ENCODE measurements at places on chromosomes 4 and X.

DNA sequence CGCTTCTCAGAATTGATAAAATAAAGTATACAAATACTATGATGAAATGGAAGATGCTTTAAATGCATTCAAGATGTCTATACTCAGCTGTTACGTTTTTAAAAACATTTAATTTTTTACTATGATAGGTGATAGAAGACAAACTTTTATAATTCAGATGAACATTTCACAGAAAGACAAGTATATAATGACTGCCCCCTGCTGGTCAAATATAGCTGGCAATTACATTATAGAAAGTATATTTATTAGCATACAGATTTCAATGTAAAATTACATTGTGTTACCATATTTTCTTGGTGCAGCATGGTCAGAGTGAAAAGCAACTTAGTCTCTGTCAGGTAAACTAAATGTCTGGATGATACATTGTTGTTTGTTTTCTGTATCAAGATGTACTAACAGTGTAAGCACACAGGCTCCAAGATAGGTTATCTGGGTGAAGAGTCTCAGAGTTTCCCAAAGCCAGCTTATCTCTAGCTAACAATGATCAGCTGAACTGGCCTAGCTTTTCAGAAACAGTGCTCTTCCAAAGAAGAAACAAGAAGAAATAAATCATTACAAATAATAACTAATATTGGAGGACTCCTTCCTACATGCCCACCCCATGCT, 54.1 kb downstream of the SRPX start:
- DNase-seq: no peak

- DNase-seq: no peak
These were observed 22.9 kb upstream of the CLGN start for GRCh38 chr4:140450352-140450751.

DNA sequence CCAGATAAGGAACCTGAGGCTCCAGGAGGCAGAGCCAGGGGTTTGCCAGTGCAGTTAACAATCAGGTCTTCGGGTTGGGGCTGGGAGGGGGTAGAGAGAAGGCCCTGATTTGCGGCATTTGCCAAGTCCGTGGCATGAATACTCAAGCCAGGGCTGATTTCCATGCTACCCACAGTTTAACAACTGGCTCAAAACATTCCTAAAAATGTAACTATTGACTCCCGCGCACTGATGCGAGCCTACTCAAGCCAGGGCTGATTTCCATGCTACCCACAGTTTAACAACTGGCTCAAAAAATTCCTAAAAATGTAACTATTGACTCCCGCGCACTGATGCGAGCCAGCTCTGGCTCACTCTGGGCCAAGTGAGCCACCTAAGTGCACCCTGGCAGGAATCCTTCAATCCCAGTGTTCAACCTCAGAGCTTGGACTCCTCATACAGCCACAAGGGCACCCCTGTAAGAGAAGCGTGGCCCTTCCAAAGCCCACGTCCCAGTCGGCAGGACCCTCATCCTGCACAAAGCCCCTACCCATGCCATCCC, 75.6 kb downstream of the PPP2R2C start:
- DNase-seq: no peak

- DNase-seq: no peak
These were observed 579 bp upstream of the GABRA2 start for GRCh38 chr4:46390355-46391058.

DNA sequence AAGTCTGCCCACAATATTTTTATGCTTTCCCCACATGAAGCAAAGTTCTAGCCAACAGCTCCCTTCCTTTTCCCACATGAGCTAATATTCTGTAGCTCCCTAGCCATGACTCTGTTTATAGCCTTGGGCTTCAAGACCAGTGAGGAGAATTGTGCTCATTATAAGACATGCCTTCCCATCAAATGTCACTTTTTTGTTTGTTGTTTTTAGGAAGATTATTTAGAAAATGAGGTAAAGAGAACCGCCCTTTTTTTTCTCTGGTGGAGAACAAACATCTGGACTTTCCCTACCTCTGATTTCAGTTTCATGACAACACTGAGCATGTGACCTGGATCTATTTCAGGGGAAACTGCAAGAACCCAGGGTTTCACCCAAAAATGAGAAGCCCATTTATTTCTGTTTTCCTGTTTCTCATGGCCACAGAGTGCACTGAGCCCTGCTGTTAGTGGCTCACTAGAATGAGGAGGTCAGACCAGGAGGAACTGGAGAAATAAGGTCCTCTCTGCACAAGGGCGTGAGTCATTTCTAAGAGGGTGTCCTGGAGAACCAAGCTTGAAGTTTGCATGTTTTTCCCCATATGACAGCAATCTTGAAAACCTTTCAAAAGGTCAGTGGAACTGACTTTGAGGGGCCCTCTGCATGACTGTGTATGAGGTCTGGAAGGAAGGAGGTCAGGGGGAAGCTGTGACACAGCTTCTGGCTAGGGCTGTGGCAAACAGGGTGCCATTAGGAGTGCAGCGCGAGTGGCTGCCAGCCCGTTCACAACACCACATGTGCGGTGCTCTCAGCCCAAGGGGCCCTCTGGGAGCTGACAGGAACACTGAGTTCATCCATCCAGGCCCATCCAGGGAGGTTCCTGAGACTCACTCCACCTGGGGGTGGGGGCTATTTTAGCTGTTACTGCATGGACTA, 55.2 kb downstream of the CHST7 start:
- no peak for DNase-seq

DNA sequence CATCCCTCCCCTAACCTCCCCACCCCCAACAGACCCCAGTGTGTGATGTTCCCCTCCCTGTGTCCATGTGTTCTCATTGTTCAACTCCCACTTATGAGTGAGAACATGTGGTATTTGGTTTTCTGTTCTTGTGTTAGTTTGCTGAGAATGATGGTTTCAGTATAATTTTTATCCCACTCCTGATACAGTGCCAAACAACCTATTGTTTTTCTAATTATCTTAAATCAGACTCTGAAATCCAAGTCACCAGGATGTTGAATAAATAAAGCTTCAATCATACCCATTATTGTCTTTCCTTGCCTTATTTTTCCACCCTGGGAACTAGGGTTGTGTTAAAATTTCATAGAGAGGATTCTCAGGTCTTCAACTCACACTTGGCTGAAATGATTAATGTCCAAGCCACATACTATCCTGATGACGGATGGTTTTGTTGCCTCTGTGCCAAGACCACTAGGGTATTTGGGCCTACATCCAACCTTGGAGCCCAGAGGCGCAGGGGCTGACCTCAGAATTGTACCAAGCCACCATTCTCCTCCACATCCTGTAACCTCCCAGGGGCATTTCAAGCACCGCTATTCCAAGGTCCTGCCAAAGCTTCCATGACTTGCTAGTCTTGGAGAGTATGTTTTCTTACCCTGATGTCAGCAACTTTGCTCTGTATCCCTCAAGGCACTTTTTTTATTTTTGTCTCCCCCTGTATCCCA, 332.4 kb downstream of the ARHGAP24 start:
- no peak for DNase-seq

DNA sequence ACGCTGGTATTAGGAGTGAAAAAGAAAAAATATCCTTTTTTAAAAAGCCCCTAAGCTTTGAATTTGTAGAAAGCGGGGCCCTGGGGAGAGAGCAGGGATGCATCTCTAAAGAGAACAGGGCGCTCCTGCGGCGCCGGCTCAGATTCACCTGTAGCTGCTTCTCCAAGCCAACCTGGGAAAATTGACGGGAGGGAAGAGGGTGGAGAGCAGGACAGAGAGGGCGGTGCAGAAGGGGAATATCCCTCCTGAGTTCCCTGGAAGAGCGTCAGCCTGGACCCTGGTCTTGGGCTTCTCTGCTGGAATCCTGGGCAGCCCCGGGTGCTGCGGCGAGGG, 776 bp upstream of the SOWAHD start:
- no peak for DNase-seq

- DNase-seq: peak; percentile 62
These were observed at the start of gene TCEAL3 for GRCh38 chrX:103607364-103608305. Gene TCEAL3 (plus strand): TSS chrX:103607963. CDS start chrX:103609065, 1,102 bp downstream.

DNA sequence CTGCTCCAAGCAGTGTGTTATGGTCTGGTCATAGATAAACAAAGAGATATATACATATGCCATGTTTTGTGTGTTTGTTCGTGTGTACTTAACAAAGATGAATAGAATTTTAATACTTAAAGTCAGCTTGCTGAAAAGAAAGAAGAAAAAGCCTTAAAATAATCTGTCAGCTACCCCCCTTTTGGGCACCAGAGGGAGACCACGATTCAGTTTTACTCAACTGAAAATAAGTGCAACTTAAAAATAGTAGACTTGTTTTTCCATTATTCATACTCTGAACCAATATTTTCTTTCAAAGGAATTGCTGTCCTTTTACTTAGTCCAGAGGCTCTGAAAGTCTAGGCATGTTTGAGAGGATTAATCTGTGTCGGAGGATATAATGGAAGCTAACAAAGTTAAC, 181.7 kb upstream of the AGTR2 start:
- DNase-seq: no peak

GRCh38 chrX:108097380-108097779, 5.8 kb downstream of the ATG4A start:
- no peak for DNase-seq

GRCh38 chrX:131441033-131441432, 102.8 kb upstream of the OR13H1 start:
- no peak for DNase-seq

DNA sequence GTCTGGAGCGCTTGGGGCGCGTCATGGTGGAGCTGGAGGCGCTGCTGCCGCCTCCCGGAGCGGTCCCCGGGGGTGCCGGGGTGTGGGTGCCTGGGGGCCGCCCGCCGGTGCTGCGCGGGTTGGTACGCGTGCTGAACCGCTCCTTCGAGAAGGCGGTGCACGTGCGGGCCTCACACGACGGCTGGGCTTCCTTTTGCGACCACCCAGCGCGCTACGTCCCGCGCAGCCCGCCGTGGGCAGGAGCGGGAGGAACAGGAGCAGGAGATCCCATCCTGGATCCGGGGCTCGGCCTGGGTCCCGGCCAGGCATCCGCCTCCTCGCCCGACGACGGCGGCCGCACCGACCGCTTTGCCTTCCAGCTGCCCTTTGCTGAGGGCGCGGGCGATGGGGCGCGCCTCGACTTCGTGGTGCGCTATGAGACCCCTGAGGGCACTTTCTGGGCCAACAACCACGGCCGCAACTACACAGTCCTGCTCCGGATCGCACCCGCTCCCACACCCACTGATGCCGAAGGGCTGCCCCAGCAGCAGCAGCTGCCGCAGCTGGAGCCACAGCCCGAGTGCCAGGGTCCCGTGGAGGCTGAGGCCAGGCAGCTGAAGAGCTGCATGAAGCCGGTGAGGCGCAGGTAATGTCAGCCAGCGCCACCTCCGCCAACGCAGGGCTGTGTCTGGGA, 792 bp downstream of the PPP1R3F start:
- DNase-seq: no peak

- no peak for DNase-seq
These were observed 39.8 kb downstream of the BBS12 start for GRCh38 chr4:122772311-122772710.

Data from DMS79 (cell line).